ENCODE measurements at places on chromosomes 6 and 20.

- no peak for DNase-seq
Measured at GRCh38 chr6:4186385-4186784, 51.0 kb upstream of the ECI2 start.

- DNase-seq = no peak
Measured at GRCh38 chr6:1735239-1735803, 125.6 kb downstream of the FOXC1 start.

DNA sequence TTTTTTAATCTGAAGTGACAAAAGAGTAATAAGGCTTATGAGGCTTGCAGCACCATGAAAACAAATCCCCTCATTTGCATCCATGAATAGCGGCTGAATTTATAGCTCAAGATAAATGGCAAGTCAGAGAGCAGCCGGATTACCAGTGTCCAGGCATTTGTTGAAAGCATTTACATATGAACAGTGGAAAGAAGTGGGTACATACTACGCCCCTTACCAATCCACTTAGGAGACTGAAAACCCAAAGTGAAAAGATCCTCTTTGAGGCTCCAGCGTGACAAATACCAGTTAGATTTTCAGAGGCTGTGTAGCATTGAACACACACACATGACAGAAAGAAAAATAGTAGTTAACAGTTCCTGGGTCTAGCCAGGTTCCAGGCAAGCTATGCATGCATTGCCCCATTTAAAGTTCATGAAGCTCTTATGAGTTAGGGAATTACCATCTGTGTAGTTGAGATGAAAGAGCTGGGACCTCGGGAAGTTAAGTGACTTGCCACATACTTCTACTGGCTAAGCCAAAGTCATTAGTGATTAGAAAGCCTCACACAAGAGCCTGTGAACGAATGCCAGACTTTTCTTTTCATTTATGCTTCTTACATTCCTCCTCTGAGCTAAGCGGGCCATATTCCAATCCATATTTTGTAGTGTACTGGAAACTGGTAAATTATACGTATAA is 28.3 kb upstream of the NHSL1 start:
- no peak for DNase-seq

- DNase-seq = no peak
Measured at GRCh38 chr6:149094156-149094555, 223.4 kb upstream of the TAB2 start.

DNA sequence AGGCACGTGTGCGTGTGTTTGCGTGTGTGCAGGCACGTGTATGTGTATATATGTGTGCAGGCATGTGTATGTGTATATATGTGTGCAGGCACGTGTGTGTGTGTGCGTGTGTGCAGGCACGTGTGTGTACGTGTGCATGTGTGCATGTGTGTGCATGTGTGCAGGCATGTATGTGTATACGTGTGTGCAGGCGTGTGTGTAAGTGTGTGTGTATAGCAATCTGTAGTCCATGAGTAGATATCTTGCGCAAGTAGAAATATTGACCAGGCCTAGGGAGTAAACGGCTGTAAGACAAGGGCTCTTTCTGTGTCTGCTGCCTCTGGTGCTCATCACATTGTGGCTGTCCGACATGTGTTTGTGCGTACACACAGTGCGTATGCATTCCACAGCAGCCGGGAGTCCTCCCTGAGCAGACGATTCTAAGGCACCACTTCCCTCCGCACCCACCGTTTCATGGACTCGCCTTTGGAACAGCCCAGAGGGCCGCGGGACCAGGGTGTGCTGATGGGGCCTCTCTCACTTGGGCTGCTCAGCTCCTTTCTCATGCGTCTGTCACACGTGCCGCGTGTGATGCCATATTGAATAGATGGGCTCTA is 167.6 kb downstream of the ERMARD start:
- DNase-seq = no peak

- DNase-seq = no peak
Measured at GRCh38 chr6:133891149-133891926, 2.4 kb downstream of the TCF21 start.

GRCh38 chr6:137171824-137172733 is 1.4 kb downstream of the IL22RA2 start:
- no peak for DNase-seq

DNA sequence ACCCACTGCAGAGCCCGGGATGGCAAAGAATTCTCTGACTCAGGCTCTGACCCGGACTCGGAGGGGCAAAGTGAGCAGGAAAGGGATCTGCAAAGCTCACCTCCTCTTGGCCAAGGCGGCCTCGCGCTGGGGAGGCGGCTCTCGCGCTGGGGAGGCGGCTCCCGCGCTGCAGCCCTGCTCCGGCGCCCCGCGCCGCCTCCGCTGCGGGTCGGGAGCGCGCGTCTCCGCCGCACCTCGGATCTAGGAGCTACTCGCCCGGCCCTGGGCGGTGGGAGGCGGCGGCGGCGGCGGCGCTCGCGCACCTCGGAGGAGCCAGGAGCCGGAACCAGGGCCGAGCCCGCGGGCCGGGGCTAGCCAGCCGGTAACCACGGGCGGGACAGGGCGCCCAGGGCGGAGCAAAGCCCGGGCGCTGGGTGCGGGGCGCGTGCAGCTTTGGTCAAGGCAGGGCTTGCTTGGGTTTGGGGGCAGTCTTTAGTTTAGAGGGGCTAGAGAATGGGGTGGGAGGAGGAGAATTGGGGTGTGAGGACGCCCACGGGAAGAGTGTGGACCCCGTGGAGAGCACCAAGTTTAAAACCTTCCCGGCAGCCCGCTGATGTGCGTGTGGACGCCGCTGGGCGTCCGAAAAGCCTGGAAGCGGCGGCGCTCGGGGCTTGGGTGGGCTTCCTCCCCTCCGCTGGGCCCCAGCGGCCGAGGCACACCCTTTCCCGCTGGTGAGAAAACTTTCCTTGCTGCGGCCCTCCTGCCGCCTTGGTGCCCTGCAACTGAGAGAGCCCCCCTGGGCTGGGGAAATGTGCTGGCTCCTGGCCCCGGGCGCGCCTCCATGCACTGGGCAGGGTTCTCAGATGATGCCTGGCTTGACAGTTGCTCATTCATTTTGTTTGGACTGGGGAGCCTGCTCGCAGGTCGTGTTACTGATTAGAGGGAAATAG is at the start of gene MRAP2:
MRAP2 (plus strand) TSS at position 250 of the 929 bp plus-strand sequence. CDS start 21,547 bp downstream, outside the sequence.
- DNase-seq = no peak

DNA sequence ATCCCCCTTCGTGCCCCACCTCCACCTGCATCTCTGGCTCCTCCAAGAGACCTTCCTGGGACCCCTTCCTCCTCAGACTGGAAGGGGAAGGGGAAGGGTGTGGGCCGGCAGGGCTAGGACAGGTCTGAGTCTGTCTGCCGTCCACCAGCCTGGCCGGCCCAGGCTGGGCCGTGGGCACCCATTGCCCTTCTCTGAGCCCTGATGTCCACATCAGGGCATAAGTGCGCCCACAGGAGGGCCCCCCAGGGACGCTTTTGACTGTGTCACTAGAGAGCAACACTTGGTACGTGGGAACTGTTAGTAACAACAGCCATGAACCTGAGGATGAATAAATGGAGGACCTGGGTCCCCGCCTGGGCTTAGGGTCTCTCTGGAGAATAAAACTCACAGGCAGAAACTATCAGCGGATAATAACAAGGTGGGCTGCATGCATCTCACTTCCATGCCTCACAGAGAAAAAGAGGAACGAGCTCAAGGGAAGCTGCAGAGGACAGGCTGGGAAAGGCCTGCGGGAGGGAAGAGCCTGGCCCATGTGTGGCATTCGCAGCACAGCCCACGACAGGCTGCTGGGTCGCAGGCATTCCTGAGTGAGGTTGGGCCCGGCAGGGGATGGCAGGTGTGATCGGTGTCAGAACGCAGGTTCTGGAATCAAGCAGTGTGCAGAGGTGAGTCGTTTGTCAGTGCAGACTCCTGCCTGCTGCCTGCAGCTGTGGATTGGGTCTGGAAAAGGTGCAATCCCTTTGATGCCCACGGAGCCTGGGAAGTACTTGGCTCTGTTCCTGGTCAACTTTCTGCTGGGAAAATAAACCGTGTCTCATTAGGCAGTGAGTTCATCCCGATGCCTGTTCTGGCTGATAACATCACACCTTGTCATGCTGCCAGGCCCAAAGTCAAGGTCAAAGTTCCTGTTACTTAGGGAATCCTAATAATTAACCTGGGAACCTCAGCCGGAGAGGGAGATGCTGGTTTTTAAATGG is 60.9 kb downstream of the BCAS4 start:
- no peak for DNase-seq

DNA sequence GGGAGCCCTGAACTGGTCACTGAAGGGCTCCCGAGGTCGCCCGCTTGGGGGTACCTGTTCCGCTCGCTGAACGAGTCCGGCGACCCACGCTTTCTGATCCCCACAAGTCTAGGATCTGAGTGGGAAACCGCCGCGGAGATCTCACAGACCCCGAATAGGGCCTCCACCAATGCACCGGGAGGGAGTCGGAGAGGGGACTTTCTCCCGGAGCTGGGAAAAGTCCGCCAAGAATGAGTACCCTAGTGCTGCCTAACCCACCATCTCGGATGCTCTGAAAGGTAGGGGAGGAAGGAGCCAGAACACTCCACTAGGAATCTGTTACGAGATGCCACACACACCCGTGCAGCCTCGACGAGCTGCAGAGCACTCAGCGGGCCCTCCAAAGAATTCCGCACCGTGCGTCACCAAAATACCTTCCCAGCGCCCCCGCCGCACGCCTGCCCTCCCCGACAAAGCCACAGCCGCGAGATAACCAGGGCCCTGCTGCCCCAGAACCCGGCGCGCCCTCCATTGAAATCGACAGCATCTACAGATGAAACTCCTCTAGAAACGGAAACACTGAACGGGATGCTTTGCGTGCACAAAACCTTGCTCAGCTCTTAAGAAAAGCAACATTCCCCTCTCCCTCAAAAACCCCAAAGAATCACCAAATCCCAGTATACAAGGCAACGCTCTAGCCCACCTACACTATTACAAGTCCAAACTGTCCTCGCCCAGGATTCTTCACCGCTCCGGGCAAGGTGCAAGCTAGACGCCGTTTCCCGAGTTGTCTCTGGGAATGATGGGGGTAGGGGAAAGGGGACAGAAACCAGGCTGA is 686 bp downstream of the COL12A1 start:
- no peak for DNase-seq

GRCh38 chr20:39795401-39796272 is 833.5 kb downstream of the DHX35 start:
- no peak for DNase-seq

DNA sequence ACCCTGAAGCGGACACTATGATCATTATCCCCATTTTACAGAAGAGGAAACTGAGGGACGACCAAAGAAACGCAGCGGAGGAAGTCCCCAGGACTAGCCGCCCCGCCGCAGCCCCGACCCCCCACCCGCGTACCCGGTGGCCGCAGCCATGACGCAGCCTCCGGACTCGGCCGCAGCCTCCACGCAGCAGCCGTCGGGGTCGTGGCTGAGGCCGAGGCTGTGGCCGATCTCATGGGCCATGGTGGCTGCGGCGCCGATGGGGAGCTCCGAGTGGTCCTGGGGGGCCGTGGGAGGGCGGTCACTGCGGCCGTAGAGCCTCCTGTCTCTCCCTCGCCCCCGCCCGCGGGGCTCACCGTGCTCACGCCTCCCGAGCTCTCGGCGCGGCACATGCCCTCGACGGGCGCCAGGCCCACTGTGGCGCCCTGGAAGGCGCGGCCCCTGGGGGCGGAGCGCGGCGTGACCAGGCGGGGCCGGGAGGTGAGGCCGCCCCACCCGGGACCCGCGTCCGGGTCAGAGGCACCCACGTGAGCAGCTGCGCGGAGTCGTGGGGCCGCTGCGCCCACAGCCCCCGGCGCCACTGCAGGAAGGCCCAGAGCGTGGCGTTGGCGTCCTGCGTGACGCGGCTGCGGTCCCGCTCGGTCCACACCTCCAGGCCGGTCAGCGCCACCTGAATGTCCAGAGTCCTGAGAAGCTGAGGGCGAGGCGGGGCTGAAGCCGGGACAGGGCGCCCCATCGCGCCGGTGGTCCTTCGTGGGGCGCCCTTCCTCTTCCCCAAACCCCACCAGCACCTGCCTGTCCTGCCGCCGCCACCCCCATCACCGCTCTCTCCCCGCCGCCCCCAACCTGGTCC is 8.4 kb downstream of the ADAM33 start:
- no peak for DNase-seq

DNA sequence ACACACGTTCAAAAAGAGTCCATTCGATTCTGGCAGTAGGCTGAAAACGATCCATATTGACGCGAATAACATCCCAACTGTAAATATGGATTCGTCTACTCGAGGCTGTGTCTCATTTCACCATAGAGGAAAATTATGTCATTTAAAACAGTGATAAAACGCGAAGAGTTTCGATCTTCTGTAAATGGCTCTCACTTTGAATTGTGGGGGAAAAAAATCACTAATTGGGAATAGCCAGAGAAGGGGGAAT is 845 bp upstream of the MARCKS start:
- no peak for DNase-seq

GRCh38 chr6:163960128-163960527 is 545.6 kb downstream of the QKI start:
- no peak for DNase-seq

- no peak for DNase-seq
Measured at GRCh38 chr6:14191761-14192160, 74.2 kb downstream of the CD83 start.

GRCh38 chr20:15220778-15221565 is 883.6 kb upstream of the FLRT3 start:
- DNase-seq = no peak

DNA sequence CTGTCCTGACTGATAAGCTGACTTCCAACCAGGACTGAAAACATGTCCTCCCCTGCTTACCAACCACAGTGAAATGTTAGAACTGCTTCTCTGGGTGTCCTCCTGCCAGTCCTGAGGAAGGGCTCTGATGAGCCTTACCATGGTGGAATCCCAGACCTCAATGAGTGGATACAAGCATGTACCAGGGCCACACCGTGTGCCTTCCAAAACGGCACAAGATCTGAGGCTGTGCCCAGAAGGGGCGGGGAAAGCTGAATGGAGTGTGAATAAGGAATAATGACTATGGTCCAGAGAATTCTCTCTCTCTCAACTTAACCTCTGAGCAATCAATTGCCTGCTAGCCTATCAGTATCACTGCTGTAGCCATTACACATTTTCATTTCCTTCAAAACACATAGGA is 51.7 kb downstream of the PDE10A start:
- DNase-seq = no peak

DNA sequence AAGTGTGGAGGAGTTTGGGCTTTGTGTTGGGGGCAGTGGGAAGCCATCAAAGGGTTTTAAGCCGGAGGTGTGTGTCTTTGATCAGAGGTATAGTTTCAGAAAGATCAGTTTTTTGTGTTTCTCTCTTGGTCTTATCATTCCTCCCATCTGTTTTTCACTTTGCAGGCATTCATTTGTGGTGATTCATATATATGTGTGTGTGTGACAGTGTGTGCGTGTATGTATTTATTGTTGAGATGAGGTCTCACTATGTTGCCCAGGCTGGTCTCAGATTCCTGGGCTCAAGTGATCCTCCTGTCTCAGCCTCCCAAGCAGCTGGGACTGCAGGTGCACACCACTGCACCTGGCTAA is 11.1 kb upstream of the SERINC3 start:
- no peak for DNase-seq

DNA sequence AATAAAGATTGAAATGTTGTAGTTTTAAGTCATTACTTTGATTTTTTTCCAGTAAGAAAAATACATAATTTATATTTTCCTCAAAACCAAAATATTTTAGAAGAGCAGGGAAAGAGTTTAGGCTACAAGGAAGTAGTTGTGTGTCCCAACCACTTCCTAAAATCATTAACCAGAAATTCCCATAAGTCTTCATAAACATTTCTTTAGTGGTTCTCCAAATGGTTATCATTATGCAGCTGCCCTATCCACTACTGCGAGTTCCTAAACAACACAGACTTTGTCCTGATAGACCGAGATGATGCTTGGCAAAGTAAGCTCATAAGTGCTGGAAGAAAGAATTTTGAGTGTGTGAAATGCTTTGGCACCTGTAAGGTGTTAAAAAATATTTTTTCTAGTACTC is 93.6 kb downstream of the ARMC2 start:
- DNase-seq = no peak

Data from stimulated activated CD4-positive, alpha-beta T cell treated with anti-CD3 and anti-CD28 coated beads, Interleukin-15, amount 100 ng/mL, for 1 hour (primary cell).